ENCODE measurements at places on chromosomes 2 and 18. TPM values are rescaled to one million over a fixed set of nuclear protein-coding genes. Genes with fewer than 3 reads are reported as not detected.
A peak's percentile ranks its signal among the peaks of the same experiment; 100 is the strongest.

Gene TEKT4
- not detected for total RNA-seq

Gene TUBA3D
- not detected for total RNA-seq

Gene DCDC2C
- not detected for total RNA-seq

Gene CAPN14
- total RNA-seq: 0.33 TPM

DNA sequence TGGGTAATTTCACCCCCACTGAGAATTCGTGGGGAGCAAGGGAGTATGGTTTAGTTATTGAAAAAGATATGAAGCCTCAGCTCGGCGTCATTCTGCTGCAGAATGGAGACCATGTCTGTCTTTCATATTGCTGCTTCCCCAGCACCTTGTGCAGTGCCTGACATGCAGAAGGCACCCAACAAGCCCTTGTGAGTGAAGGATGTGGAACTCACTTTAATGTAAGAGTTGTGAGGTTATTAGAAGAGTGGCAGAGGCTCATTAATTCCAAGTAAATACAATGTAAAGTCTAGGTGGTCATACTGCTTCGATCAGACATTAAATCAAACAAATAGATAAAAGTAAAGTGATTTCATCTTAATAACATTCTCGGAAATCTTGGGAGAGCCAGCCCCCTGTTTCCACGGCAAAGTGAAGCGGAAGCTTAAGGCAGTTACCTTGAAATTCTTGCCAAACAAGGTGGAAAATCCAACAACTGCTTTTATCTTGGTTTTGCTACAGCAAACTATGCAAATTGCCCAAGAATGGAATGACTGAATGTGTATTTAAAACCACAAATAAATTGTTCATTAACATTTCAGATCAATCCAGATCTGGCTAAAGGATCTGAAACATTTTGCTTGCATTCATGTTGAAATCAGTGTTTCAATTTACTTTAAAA lies 9.6 kb downstream of the CFAP221 start:
- no peak for DNase-seq

- no peak for DNase-seq
Observed at GRCh38 chr18:26301681-26302080, 75.4 kb downstream of the TAF4B start.

GRCh38 chr2:237126519-237127174 lies 41.0 kb downstream of the COPS8 start:
- DNase-seq: peak; percentile 25

DNA sequence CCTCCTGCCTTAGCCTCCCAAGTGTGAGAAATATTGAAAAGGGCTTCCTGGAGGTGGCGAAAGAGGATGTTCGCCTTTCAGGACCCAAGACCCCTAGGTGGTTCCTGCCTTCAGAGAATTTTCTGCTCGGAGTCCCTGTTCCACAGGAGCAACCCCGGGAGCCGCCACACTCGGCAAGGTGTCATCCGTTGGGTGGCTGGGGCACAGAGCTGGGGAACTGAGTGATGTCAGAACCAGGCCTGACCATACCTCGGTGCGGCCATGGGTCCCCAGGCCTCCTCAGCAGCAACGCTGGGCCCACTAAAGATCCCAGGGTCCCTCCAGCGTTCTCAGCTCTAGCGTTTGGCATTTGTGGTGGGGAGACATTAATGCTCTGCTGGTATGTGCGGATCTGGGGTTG lies 23.7 kb upstream of the TAF1B start:
- no peak for DNase-seq

GRCh38 chr2:120667981-120668380 lies 67.7 kb upstream of the GLI2 start:
- DNase-seq: no peak

DNA sequence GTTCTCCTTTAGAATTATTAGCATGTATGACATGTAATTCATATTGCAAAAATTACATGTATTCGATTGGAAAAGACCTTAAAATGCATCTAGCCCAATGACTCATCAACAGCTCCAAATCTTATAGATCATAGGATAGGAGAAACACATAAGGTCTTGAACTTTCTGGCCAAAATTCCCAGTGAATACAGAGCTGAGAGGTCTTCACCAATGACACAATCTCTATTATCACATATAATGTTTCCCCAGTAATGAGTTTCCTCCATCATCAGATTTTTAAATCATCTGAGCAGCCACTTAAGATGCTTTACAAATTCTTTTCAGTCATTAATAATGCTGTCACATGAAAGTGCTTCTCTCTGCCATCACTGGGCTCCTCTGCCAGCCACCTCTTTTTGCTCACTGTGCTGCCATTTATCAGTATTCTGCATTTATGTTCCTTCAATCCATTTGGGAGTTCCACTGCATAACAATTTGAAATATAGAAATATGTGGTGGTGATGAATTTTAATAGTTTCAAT lies 804.9 kb downstream of the SUCLG1 start:
- no peak for DNase-seq

DNA sequence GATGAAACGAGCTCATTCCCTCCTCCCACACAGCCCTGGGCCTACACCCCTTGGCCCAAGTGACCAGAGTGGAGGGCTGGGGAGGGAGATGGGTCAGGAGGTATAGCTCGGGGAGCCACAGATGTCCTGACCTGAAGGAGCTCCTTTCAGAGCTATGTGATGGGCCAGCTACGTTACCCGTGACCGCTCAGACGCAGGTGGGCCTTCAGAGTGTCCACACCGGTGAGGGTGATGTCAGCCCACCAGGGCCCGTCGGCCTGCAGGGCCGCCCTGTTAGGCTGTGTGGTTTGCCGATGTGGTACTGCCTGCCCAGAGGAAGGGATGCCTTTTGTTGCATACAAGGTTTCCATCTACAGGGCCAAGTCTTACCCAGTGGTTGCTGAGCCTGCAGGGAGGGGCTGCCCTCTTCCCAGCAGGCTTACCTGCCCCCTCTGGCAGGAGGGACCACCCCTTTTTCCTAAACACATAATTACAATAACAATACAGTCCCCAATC lies 41.8 kb upstream of the FOSL2 start:
- no peak for DNase-seq

GRCh38 chr2:118056165-118056534 lies 32.1 kb upstream of the INSIG2 start:
- no peak for DNase-seq

DNA sequence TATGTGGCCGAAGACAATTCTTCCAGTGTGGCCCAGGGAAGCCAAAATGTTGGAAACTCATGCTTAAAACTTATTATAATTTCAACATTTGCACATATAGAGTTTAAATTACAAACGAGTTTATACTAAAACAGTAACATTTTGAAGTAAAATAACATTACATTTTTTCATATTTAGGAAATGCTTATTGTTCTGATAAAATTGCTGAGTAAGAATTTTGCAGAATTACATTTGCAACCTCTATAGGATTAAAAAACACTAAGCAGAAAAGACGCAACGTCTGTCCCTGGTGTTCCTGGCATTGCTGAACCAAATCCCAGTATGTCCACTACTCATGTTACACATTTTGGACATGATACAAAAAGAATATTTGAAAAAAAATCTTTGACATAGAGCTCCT lies 1241.2 kb downstream of the SUCLG1 start:
- no peak for DNase-seq

- DNase-seq: no peak
Observed at GRCh38 chr2:105397953-105398335, 907 bp downstream of the FHL2 start.

GRCh38 chr2:219179601-219180465 lies 1.8 kb downstream of the RETREG2 start:
- DNase-seq: no peak

DNA sequence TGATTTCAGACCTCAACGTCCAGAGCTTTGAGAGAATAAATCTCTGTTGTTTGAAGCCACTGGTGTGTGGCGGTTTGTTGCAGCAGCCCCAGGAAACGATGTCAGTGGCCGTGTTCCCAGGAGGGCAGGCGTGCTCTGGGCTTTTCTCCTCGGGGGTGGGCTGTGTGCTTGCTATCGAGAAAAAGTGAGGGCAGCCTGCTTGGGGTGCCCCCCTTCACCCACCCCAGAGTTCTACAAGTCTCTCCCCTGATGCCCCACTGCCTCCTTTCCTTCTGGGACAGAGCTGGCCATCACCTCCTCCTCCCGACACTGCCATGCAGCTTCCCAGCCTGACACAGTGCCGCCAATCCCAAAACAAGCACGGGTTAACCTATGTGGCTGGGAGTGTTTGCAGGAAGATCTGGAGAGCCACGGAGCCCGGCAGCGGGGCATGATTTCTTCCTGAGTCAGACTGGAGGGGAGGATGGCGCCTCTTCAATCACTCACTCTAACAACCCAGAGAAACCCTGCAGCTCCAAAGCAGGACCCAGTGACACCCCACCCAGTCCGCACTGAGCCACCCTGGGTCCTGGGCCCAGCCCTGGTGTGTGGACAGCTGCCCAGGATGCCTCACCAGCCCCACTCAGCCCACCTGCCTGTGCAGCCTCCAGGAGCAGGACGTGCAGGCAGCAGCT lies 213.7 kb upstream of the RAB6C start:
- DNase-seq: no peak

DNA sequence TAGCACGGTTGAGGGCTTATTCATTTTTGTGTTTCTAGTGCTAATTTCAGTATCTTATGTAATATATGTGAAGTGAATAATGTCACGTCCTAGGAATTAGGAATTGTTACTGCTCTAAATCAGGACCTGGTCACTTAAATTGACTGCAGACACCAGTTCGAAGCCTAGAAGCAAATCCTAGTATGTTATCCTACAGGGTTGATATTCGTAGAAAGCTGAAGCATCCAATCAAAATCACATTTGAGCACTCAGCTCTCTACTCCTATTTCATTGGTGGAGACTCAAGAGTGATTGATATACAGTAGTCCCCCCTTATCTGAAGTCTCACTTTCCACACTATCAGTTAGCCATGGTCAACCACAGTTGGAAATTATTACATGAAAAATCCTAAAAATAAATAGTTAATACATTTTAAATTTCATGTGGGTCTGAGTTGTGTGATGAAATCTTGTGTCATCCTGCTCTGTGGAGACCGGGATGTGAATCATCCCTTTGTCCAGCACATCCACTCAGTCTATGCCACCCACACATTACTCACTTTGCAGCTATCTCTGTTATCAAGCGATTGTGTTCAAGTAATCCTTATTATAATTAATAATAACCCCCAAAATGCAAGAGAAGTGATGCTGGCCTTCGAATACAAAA lies 35.2 kb upstream of the SCN9A start:
- DNase-seq: no peak

- DNase-seq: no peak
Observed at GRCh38 chr2:137380610-137381009, 583.7 kb upstream of the HNMT start.

DNA sequence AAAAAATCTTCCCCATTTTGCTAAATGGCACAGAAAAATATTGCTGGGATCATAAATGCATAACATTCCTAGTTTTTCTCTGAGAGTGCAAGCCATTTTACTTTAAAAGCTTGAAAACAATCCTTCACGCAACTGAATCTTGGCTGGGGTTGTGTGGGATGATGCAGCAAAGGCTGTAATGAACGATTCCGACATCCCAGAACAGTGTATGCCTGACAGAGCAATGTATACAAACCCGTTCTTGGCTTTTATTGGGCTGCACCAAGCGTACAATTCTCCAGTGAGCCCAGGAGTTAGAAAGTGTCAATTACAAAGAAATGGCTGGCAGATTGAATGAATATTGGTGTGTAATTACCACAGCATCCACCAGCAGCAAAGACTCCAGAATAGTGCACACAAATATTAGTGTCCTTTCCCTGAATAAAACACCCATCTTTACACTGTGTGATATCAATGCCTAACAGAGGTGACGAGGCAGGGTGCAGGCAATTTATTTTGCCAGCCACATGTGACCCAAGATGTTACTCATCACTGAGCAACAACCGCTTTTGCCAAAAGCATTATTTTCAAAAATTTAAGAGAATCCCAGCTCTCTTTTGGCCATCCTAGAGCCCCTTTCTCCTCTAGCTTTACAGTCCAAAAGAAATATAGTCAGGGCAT lies 578.6 kb upstream of the CHAC2 start:
- DNase-seq: no peak

- DNase-seq: no peak
Observed at GRCh38 chr2:170818036-170818751, 1.5 kb downstream of the GAD1 start.
